Activated CD8-positive, alpha-beta memory T cell treated with anti-CD3 and anti-CD28 coated beads for 1 hour (primary cell): ENCODE measurements at places on chromosomes 2 and 18.

DNA sequence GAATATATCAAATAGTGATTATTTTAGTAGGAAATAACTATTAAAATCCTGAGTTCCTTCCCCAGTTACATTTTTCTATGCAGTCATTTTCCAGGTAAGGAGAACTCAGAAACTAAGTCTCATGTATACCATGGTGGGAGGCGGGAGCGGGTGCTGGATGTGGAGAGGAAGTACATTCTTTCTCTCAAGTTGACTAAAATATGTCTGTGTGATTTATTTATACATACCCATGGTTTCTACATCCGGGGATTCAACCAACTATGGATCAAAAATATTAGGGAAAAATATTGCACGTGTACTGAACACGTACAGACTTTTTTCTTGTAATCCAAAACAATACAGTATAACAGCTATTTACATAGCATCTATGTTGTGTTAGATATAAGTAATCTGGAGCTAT lies 6.8 kb downstream of the ZCCHC2 start:
- no peak for DNase-seq

DNA sequence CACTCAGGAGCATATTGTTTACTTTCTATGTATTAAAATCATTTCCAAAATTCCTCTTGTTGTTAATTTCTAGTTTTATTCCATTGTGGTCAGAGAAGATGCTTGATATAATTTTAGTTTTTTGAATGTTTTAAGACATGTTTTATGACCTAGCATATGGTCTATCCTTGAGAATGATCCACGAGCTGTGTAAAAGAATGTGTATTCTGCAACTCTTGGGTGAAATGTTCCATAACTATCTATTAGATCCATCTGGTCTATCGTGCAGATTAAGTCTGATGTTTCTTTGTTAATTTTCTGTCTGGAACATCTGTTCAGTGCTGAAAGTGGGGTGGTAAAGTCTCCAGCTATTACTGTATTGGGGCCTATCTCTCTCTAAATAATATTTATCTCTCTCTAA lies 83.3 kb upstream of the EPAS1 start:
- DNase-seq = no peak

- no peak for DNase-seq
Measured at GRCh38 chr18:50937183-50937582, 30.7 kb upstream of the ELAC1 start.

DNA sequence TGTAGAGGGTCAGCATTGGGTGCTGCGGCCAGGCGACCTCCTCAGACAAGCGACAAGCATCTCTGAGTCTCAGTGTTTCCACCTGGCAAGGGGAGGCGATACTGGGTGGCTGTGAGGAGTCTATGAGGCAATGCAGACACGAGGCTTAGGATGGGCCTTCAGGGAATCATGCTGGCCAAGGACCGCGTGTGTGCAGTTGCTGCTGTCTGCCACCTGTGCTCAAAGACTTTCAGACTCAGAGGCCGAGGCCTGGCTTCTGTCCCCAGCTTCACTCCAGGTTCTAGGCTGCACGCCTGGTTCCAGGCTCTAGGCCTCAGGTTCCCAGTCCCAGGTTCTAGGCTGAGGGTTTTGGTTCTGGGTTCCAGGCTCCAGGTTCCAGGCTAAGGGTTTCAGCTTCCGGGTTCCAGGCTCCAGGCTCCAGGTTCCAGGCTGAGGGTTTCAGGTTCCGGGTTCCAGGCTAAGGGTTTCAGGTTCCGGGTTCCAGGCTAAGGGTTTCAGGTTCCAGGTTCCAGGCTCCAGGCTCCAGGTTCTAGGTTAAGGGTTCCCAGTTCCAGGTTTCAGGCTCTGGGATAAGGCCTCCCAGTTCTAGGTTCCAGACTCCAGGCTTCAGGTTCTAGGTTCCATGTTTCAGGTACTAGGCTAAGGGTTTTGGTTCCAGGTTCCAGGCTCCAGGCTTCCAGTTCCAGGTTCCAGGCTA lies 14.8 kb downstream of the LRRFIP1 start:
- no peak for DNase-seq

DNA sequence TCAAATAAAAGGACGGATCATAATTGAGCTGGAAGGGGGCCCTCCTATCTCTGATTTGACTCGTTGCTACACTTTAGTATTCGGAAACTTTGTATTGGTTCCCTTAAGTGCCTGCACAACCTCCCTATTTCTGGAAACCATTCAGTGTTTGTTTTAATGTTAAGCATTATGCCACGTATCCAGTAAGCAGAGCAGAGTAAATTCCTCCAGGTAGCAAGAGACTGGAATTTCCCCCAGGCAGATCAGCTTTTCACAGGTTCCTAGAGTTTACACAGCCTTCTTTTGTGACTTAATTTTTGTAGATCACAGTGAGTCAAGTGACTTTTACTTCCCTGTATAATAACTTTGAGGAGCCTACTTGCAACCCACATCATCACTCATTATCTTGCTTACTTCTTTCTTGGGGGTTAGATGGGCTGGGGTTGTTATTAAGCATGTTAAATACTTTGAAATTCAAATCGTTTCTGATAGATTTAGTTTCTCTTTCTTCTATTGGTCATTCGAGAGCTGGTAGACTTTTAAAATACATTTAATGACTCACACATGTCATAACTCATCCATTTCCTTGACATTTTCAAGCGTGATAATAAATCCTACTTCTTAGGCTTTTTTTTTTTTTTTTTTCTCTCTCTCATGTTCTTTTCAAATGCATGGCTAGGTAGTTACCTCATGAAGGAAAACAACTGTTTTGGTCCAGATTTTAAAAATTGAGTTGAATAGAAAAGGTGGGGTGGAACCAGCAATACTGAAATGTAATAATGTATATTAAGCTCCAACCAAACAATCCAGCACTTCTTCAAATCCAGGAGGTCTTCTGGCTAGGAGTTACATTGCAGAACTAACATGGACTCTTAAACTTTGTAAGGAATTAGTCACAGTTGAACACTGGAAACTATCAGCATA lies 219.3 kb downstream of the NEDD4L start:
- DNase-seq = no peak

GRCh38 chr2:181752301-181752700 lies 72.0 kb upstream of the NEUROD1 start:
- no peak for DNase-seq

GRCh38 chr18:54129448-54130067 lies 94.9 kb downstream of the MBD2 start:
- DNase-seq = no peak

- DNase-seq = no peak
Measured at GRCh38 chr2:240296104-240296406, 139.4 kb upstream of the GPC1 start.

DNA sequence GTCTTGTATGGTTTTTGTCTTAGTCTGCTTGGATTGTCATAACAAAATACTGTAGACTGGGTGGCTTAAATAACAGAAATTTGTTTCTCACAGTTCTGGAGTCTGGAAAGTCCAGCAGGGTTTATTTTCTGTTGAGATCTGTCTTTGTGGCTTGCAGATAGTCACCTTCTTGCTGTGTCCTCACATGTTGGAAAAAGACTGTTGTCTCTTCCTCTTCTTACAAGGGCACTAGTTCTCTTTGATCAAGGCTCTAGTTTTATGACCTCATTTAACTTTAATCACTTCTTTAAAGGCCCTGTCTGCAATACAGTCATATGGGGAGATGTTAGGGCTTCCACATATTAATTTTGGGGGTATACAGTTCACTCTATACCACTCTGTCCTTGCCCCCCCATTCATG lies 56.5 kb downstream of the NBEAL1 start:
- DNase-seq = no peak

- no peak for DNase-seq
Measured at GRCh38 chr2:149690825-149691224, 103.2 kb upstream of the MMADHC start.

GRCh38 chr2:169734169-169734847 lies 676 bp downstream of the KLHL23 start:
- no peak for DNase-seq

GRCh38 chr2:30509716-30510115 lies 62.7 kb downstream of the LCLAT1 start:
- no peak for DNase-seq

GRCh38 chr2:11129598-11130449 lies 25.4 kb upstream of the SLC66A3 start:
- DNase-seq = peak; percentile 64

DNA sequence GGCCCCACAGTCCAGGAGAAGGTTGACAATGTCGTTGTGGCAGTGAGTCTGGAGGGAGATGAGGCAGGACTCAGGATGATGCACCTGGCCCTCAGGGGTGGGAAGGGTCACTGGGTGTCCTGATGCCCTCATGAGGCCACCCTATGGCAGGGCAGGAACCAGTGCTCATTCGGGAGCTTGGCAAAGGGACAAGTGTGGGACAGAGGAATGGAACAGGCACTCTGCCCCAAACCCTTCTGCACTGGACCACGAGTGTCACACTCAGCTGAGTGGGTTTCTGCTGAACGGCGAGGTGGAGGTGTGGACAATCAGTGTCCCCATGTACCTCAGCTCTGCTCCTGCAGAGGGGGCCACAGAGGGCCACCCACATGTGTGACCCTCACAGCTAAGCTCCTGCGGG lies 32.0 kb downstream of the ANKMY1 start:
- no peak for DNase-seq
